ENCODE measurements at places on chromosomes 2 and 18. TPM values are rescaled to one million over a fixed set of nuclear protein-coding genes. Genes with fewer than 3 reads are reported as not detected.
A peak's percentile ranks its signal among the peaks of the same experiment; 100 is the strongest.

The UGT1A10 gene
- total RNA-seq = 54.2 TPM

The LRP2 gene
- not detected for total RNA-seq

The CD207 gene
- total RNA-seq = not detected

The KYNU gene
- total RNA-seq = not detected

DNA sequence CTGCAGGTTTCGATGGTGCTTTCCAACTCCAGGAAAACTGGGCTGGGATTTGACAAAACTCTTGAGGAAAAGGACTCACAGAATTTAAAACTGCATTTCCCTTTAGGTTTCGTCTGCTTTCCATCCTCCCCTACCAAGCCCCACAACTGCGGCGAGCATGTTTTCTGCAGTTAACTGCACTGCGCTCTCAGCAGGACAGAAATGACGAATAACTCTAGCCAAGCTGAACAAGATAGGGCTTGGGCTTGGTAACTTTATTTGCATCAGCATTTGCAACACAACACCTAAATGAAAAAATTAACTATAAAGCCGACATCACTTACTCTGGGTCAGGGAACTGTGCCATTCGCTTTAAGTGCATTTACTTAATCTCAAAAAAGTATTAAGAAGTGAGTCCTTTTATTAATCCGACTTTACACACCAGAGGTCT, 669 bp upstream of the PIKFYVE start:
- peaks cover 12% of the 10 kb centered on the region for H3K4me1 ChIP-seq
- H3K27me3 ChIP-seq = no peaks in the 10 kb centered on the region
- H3K27ac ChIP-seq = peak overlapping the region; percentile 94
- no peaks in the 10 kb centered on the region for H3K36me3 ChIP-seq
- H3K4me3 ChIP-seq = peak overlapping the region; percentile 88

- DNase-seq = no peak
- H3K4me1 ChIP-seq = no peaks in the 10 kb centered on the region
- H3K27me3 ChIP-seq = no peaks in the 10 kb centered on the region
- H3K4me3 ChIP-seq = no peak overlapping the region
- H3K36me3 ChIP-seq = no peaks in the 10 kb centered on the region
These were observed 297.9 kb downstream of the NDUFA10 start for GRCh38 chr2:239727182-239727775.

- H3K4me1 ChIP-seq = no peaks in the 10 kb centered on the region
- peaks cover 41% of the 10 kb centered on the region for H3K27me3 ChIP-seq
- no peak overlapping the region for H3K4me3 ChIP-seq
- DNase-seq = no peak
- no peak overlapping the region for H3K27ac ChIP-seq
These were observed 1.7 kb upstream of the NETO1 start for GRCh38 chr18:72869226-72870185.

DNA sequence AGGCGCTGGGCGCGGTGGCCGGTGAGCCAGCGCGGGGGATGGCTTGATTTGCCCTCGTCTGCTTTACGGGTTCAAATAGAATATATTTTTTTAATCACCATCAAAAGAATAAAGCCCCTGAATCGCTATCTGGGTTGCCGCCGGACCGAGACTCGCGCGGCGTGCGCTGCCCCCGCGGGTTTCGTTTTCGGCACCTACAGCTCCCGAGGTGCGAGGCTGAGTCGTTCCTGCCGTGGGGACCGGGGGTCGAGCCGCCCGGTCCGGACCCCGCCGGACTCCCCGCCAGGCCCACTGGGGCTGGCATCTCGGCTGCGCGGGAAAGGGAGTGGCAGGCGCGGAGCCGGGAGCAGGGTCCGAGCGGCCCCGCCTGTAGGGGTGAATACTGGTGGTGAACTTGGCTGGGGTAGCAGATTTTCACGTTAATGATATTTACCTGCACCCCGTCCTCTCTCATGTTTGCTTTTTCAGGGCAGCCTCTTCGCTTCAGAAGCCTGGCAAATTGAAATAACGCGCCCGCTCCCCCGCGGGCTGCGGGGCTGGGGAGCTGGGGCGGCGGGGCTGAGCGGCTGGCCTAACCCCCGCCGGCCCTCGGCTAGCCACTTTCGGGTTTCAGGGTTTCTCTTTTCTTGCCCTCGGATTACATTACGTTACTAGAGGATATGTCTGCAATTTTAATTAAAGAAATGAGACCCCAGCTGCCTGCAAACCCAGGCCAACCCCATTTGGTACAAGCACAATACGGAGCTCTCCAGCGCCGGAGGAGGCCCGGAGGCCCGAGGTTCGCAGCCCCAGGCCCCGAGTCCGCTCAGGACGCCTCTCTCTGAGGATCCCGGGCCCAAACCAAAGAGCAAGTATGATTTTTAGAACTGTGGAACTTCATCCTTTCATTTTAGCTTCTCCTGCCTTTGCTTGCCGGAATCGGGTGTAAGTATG, 1.7 kb upstream of the CELF4 start:
- H3K27me3 ChIP-seq = peaks cover 89% of the 10 kb centered on the region
- H3K36me3 ChIP-seq = no peaks in the 10 kb centered on the region
- no peak overlapping the region for H3K27ac ChIP-seq

DNA sequence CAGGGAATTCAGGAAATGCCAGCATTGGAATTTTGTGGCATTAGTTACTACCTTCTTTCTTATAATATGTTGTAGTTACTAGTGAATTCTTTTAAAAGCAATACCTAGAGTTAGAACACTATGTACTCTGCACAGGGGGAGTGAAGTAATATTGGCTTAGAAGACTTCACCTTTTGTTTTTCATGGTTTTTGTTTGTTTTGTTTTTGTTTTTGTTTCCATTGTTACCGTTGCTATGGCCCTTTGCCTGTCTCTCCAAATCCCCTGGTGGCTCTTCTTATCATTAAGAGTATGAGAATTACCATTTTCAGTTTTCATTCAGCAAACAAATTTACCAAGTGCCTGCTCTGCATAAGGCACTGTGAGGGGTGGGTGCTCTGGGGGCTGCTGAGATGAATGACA, 160.1 kb downstream of the HAUS1 start:
- no peak overlapping the region for H3K4me3 ChIP-seq
- H3K4me1 ChIP-seq = peaks cover 4% of the 10 kb centered on the region
- peaks cover 14% of the 10 kb centered on the region for H3K36me3 ChIP-seq

Data from transverse colon (tissue), 4 donors.